ENCODE measurements at places on chromosomes 5 and 9.

DNA sequence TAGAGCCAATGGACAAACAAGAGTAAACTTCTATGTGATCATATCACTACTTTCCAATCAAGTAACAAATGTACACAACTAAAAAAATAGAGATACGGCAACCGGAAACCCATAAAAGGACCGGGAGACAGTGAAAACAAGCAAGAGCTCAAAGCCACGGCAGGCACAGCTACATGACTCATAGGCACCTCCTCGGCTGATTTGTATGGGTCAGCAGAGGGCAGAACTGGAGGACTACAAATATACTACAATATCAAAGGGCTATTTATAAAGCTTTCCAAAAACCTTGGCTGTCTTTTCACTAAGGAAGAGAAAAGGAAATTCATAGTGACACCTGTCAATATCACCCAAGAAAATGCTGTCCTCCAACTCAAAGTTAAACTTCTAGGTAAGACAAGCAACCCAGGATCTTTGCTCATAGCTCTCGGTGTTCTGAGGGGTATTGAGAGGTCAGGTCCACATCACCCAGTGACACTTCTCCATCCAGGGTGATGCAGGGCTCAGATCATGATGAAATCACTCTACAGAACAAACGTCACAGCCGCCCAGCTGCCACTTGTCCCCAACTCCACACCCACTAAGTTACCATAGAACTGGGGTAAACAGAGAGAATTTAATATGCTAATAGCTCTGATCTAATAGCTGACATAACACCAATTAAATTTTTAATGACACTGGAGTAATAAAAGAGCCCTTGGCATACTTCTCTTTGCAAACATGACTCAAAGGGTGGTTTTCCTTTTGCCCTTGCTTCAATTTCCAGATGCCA lies 41.3 kb downstream of the PFDN1 start:
- peak; percentile 32 for DNase-seq

GRCh38 chr9:32906213-32906612 lies 95.2 kb downstream of the APTX start:
- DNase-seq, result no peak

DNA sequence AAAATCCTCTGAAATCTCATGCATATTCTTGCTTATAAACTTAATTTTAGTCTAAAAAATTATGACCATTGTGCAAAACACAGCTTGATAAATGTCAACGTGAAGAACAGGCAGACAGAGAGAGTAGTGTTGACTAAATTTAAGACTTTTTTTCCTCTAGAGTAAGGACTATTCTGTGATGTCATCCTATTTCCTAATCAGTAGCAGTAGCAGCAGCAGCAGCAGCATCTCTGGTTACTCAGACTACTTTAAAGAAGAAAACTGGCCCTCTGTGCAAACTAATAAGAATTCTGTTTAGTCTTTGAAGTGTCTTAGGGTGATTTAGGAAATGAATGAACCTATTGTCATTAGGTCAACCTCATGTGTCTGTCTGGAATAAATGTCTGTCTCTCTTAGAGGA lies 403.0 kb downstream of the HINT1 start:
- no peak for DNase-seq

- no peak for DNase-seq
These were observed 29.7 kb upstream of the FYB1 start for GRCh38 chr5:39249069-39249468.

DNA sequence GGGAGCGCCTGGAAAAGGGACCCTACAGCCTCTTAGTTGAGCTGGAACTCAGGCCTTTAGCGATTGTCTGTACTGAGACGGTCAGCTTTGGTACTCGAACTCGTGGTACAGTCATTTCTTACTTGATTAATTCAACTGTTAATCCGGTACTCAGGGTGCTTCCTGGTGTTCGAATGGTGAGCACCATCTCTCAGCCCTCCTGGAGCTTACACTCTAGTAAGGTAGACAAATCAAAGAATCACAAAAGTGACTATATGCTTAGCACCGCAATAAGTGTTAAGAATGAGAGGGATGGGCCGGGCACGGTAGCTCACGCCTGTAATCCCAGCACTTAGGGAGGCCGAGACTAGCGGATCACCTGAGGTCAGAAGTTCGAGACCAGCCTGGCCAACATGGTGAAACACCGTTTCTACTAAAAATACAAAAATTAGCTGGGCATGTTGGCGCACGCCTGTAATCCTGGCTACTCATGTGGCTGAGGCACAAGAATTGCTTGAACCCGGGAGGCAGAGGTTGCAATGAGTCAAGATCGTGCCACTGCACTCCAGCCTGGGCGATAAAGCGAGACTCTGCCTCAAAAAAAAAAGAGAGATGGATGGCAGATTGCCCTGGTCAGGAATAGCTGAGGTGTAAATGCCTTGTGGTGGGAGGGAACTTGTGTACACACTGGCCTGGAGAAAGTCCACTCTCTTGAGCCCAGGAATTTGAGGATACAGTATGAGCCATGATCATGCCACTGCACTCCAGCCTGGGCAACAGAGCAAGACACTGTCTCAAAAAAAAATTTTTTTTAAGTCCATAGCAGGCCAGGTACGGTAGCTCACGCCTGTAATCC lies 981 bp downstream of the TCOF1 start:
- DNase-seq, result peak; percentile 10

DNA sequence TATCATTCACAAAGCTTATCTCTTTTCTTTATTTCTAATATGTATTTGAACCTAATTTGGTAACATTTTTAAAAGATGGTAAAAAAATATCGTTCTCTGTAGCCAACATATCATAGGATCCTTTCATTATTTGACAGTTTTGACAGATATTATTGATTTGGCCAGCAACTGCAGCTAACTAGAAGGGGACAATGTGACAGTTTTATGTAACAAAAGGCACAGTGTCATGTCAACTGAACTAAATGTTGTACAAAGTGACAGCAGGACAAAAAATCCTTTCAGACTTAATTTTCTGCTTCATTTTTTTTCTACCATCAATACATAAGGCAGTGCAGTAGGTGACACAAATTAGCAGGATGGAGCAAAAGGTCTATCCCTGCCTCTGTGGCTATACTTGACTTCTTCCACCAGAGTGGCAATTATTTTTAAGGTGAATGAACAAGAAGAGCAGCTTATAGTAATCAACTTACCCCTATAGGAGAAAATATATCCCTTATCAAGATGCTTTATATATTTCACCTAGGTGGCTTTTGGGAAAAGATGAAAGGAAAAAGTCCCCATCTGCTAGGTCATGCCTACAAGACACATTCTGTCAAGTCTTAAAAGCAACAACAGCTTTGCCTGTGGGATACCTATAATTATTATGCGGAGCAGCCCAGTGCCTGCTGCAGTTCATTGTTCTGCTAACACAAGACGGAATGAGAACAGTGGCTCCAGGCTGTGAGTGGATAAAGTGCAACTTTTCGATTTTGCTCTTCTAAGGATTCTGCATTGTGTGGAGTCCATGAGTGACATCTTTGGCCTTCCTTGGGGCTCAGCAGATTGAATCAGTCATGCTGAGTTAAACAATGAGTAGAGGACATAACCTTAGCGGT lies 694.9 kb downstream of the ISL1 start:
- no peak for DNase-seq

DNA sequence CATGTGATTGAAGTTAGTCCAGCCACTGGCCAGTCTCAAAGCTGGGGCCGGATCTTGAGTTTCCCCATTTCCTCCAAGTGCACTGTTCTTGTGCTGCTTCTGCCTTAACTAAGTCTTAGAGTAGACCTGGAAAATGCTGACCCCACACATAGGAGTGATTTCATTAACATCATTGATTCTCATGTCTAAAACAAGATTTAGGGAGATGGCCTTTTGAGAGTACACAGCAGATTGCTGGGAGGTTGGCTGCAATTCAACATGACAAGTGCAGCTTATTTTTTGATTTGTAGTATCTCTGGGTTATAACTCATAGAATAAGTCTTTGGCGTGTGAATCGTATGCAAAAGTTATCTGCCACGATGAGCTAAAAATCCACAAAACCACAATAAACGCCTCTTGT lies 131.0 kb downstream of the CMYA5 start:
- no peak for DNase-seq

Measured in stimulated activated CD4-positive, alpha-beta T cell treated with anti-CD3 and anti-CD28 coated beads, Interleukin-2, amount 100 ng/mL, for 24 hours (primary cell).